ENCODE measurements at places on chromosomes 11 and 22.

DNA sequence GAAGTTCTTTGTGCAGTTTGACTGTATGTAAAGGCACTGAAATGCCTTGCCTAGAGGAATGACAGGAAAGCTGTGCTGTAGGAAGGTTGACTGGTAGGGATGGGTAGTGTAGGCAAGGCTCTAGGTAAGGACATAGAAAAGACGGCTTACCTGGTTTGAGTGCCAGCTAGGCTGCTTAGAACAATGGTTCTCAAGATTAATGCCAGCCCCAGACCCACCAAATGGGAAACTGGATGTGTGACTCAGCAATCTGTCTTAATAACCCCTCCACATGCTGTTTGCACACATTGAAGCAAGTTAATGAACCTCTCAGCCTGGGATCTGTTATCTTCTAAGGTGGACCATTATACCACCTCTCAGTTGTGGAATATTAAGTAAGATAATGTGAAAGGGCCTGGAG lies 3.7 kb downstream of the RPS3 start:
- no peak for DNase-seq

DNA sequence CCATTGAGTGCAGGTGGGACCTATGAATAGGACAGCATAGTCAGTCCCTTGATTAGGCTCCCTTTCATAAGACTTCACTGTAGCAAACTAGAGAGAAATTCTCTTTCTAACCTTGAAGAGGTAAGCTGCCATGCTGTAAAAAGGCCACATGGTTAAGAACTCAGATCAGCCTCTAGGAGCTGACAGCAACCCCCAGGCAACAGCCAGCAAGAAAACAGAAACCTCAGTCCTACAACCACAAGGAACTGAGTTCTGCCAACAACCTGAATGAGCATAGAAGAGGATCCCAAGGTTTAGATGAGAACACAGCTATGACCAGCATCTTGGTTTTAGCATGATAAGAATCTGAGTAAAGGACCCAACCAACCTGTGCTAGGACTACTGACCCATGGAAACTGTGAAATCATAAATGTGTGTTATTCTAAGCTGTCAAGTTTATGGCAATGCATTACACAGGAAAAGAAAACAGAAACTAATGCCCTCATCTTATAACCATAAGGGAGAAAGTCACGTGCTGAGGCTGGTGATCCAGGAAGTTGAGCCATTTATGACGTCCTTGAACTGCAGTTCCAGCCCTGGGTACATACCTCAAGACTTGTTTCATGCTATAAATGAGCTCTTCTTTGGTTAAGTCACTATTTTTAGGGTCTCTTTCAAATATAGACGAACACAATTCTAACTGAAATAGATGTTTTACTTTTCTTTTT lies 43.3 kb downstream of the RAB38 start:
- no peak for DNase-seq

GRCh38 chr22:20155330-20156041 lies 4.6 kb upstream of the CCDC188 start:
- peak; percentile 44 for DNase-seq

- no peak for DNase-seq
These were observed 1.8 kb downstream of the BCL9L start for GRCh38 chr11:118923721-118924587.

- DNase-seq = no peak
These were observed 12.9 kb downstream of the MICAL2 start for GRCh38 chr11:12123273-12123672.

DNA sequence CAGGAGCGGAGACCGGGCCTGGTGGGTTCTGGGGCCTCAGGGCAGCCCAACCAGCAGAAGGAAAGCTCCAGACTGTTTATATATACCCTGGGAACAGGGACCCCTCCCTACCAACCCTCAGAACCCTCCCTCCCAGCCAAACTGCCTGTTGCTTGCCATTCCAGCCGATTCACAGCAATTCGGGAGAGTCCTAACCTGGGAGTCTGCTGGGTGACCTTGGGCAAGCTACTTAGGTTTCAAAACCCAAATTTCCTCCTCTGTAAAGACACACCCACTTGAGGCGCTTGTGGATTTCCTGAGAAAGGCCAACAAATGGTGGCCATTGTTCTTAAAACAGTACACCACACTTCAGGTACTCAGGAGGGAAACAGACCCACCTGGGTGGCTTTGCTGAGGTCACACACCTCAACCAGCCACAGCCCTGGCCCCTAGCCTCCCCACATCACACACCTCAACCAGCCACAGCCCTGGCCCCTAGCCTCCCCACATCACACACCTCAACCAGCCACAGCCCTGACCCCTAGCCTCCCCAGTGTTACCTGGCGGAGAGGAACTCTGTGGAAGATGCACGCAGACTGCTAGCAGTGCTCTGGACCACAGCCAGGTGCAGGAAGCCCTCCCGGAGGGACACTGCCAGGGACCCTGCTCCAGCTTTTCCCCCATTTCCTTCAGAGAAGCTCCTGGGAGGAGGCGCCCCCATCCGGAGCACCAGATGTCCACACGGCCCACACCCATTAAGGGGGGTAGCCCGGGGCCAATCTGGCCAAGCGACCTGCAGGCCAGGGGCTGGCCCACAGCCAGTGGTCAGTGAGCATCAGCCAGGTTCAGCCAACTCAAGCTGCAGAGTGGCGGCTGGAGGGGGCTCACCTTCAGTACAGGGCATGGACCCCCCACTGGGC lies 6.2 kb downstream of the SHISA8 start:
- no peak for DNase-seq

- DNase-seq = no peak
These were observed 61.7 kb downstream of the PTPRJ start for GRCh38 chr11:48041877-48042695.

- peak; percentile 1 for DNase-seq
These were observed 533.9 kb upstream of the CCDC90B start for GRCh38 chr11:83819931-83820549.

- DNase-seq = no peak
These were observed 3.5 kb upstream of the LGALS12 start for GRCh38 chr11:63502252-63502820.

DNA sequence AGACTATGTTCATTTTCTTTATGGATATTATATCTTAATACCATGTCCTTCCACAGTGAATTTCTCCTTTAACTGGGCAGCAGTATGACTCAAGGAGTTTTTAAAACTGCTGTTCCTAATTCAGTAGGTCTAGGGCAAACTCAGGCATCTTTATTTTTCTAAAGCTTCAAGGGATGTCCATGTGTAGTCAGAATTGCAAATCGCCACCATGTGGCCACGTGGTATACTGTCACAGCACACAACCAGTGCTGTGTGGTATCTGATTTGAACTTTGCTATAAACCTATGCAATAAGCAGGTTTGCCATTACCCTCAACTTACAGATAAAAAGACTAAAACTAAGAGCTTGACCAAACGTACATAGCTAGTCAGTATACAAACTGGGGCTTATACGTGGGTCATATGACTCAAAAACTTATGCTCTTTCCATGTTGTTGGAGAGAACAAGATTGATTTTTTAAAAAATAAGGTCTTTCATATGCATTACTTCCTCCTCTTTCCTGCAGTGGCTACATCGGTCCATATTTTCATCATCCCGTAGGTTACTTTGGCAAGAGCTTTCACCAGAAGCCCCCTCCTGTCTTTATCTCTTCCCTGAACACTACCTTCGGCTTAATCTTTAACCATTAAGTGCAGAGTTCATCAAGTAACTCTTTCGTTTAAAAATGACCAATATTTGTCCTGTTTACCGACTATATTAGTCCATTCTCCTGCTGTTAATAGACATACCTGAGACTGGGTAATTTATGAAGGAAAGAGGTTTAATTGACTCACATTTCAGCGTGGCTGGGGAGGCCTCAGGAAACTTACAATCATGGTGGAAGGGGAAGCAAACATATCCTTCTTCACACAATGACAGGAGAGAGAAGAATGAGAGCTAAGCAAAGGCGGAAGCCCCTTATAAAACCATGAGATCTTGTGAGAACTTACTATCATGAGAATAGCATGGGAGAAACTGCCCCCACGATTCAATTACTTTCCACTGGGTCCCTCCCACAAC lies 8.0 kb upstream of the HTATIP2 start:
- DNase-seq = no peak

- DNase-seq = no peak
These were observed 4.9 kb downstream of the GP1BB start for GRCh38 chr22:19728271-19728670.

- no peak for DNase-seq
These were observed at the start of gene MAP6 for GRCh38 chr11:75668451-75669297. MAP6 (minus strand) TSS chr11:75669038; CDS start chr11:75668369, 669 bp downstream.

- DNase-seq = no peak
These were observed 65.7 kb upstream of the NUP50 start for GRCh38 chr22:45098056-45098455.

GRCh38 chr11:130737866-130738431 lies 178.3 kb downstream of the SNX19 start:
- no peak for DNase-seq
